ENCODE measurements at places on chromosomes 16 and 17.

DNA sequence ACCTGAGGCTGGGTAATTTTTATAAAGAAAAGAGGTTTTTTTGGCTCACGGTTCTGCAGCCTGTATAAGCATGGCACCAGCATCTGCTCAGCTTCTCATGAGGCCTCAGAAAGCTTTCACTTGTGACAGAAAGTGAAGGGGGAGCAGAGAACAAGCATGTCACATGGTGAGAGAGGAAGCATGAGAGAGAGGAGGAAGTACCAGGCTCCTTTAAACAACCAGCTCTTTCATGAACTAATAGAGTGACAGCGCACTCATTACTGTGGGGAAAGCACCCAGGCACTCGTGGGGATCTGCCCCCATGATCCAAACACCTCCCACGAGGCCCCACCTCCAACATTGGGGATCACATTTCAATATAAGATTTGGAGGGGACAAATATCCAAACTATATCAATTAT, 86.8 kb downstream of the USP32 start:
- no peak for DNase-seq

DNA sequence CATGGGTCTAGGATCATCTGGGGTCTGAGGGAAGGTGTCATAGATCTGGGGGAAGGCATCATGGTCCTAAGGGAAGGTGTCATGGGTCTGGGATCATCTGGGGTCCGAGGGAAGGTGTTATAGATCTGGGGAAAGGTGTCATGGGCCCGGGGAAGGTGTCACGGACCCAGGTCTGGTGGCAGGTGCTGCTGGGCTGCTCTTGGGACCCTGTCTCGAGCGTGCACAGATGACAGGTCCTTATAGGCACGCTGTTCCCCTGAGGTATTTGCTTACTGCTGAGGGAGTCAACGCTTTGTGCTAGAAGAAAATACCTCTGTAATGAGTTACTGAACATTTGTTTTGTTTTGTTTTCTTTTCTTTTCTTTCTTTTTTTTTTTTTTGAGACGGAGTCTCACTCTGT, 1.4 kb downstream of the RAB40C start:
- no peak for DNase-seq

DNA sequence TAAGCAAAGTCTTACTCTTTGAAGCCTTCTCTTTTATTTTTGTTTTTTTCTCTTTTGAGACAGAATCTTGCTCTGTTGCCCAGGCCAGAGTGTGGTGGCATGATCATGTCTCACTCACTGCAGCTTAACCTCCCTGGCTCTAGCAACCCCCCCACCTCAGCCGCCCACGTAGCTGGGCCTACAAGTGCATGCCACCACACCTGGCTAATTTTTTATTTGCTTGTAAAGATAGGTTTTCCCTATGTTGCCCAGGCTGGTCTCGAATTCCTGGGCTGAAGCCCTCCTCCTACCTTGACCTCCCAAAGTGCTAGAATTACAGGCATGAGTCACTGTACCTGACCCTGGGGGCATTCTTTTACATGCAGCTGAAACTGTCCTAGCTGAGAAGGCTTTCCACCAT, 154.7 kb downstream of the PRKCB start:
- no peak for DNase-seq

DNA sequence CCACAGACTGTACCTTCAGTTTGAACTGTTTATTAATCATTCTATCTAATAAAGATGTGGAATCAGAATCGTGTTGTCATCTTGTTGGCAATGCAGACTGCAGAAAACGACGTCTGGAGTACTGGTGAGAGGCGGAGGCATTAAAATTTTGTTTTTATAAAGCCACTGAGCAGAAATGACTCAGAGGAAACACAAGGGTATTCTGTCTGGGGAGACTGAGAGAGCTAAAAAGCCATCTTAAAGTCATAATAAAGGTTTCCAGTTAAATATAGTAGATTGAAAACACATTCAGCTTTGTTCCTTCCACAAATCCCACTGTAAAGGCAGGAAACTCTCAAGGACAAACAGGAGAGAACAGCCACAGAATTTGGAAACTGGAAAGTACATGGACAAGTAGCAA, 74.2 kb downstream of the CPPED1 start:
- no peak for DNase-seq

GRCh38 chr16:85036236-85037049, 8.8 kb downstream of the KIAA0513 start:
- DNase-seq, result no peak

DNA sequence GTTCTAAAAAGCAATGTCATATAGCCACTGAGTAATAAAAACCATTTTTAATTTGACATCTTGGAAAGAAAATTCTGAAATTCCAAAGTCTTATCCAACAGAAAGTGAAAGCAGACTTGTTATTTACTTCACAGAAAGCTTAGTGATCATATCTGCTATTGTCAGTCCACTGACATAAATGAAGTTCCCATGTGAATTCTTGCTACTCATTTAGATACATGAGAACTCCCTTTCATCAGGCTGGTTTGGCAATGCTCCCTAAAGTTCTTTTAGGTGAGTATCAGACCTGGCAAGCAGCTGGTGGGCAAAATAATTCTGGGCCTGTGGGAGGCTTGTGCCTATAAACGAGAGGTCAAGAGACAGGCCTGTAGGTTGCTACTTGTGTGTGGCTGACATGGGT, 23.4 kb downstream of the NME2 start:
- no peak for DNase-seq

- DNase-seq, result no peak
Measured at GRCh38 chr16:69169051-69169450, 17.9 kb upstream of the SNTB2 start.

- DNase-seq, result no peak
Measured at GRCh38 chr16:6827267-6827666, 505.4 kb upstream of the RBFOX1 start.

- DNase-seq, result no peak
Measured at GRCh38 chr17:41037853-41038350, 3.2 kb upstream of the KRTAP1-3 start.

GRCh38 chr17:12731839-12732238, 57.5 kb upstream of the ARHGAP44 start:
- DNase-seq, result no peak

DNA sequence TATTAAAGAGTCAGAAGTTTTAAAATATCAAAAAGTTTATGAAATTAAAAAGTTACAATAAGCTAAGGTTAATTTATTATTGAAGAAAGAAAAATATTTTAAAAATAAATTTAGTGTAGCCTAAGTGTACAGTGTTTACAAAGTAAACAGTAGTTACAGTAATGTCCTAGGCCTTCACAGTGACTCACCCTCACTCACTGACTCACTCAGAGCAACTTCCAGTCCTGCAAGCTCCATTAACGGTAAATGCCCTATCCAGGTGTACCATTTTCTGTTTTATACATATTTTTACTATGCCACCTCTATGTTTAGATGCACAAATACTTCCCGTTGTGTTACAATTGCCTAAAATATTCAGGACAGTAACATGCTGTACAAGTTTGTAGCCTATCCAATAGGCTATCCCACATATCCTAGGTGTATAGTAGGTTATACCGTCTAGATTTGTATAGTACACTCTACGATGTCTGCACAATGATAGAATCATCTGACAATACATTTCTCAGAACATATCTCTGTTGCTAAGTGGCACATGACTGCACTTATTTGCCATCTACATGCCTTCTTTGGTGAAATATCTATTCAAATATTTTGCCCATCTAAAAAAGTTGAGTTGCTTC, 67.2 kb upstream of the WSB1 start:
- no peak for DNase-seq

- DNase-seq, result no peak
Measured at GRCh38 chr16:53428681-53429080, 5.6 kb upstream of the RBL2 start.

DNA sequence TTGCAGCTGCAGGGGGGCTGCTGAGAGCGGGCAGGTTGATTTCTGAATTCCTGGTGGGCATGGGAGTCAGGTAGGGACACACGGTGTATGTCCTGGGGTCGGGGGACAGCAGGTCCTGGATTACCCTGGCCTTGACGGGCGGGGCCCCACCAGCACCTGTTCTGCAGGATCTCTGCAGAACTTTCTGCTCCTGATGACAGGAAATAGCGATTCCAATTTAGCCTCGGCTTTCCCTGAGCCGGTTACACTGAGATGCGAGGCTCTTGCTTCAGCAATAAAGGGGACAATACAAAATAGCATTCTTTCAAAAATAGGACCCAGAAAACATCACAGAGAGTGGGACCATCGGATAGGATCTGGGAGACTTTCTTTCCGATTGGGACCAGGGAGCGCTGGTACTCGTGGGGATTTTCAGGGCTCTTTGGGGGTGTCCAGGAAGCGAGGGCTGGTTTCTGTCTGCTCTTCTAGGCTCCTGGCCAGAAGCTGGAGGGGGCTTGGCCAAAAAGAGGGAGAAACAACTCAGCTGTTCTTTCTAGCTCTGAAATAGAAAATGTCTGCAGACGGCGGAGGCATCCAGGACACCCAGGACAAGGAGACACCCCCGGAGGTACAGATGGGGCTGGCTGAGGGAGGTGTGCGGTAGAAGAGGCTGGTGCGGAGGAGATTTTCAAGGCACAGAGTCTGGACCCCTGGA, 642 bp downstream of the ZNF205 start:
- no peak for DNase-seq

GRCh38 chr17:5877948-5878347, 192.2 kb upstream of the WSCD1 start:
- DNase-seq, result no peak

- DNase-seq, result no peak
Measured at GRCh38 chr17:38671939-38672720, 2.6 kb downstream of the EPOP start.

DNA sequence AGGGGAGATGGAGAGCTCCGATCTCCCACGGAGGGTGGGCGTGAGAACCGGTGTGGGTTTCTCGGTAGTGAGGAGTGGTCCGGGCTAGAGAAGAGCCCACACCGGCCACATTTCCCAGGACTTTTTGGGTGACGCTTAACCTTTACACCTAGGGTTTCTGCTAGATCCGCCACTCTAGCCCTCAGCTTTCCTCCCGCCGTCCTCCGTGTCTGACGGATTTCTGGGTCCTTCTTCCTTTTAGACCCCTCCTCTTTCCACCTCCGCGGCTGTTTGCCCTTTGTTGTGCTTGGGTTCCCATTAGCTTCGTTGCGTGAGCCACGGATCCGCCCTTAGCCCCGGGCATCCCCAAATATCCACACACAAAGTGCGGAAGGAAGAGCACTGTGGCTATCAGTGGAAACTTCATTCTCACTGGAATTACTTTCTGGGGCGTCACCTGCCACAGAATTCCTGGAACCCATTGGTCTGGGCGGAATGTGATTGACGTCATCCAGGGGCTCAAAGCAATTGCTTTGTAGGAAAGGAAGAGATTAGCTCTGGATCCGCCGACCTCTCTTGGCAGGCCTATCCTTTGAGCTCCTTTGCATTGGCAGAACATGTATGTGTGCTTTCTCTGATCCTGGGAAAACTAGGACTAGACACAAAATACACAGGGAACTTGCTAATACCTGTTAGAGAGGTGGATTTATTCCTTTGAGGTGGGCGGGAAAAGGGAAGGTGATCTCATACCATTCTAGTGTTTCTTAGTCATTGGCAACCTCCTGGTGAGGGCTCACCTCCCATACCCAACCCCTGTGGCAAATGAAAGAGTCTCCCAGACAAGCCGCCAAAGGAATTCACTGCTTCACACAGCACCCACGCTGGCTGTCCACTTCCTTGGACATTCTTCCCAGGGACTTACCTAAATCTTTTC, 654 bp downstream of the TNFAIP1 start:
- no peak for DNase-seq

GRCh38 chr16:10181196-10182162, 749 bp downstream of the GRIN2A start:
- no peak for DNase-seq

GRCh38 chr17:63399856-63400255, 46.2 kb downstream of the CYB561 start:
- DNase-seq, result no peak

GRCh38 chr17:31903401-31903800, 1.9 kb upstream of the UTP6 start:
- no peak for DNase-seq

GRCh38 chr17:30117675-30118081, 1.1 kb downstream of the NSRP1 start:
- DNase-seq, result no peak

DNA sequence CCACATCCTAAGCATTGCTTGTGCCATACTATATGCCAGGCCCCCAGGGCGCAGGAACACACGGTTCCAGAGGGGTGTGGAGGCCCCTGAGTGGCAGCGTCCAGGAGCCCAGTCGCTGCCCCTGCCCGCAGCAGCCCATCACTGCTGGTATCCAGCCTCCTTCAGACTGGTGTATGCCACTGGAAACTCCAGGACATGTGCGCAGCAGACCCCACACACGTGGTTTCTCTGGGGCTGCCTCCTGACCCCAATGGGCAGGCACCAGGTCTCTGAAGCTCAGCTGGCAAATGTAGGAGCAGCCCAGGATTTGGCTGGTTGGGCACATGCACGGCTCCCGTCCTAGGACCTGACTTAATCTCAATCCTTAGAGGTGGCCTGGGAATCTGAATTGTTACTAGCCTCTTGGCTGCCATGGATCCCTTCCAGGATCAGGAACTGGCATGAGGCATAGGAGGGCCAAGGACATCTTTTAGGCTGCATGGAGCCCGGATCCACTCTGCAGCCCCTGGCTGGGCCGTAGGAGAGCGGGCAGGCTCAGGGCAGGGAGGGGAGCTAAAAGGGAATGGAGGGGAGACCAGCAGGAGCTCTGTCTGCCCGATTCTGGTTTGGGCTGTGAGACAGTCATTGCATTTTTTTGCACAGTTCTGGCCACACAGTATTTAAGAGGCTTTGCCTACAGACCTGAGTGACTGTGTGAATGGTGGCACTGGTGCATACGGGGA, 62.3 kb downstream of the RAI1 start:
- DNase-seq, result no peak

DNA sequence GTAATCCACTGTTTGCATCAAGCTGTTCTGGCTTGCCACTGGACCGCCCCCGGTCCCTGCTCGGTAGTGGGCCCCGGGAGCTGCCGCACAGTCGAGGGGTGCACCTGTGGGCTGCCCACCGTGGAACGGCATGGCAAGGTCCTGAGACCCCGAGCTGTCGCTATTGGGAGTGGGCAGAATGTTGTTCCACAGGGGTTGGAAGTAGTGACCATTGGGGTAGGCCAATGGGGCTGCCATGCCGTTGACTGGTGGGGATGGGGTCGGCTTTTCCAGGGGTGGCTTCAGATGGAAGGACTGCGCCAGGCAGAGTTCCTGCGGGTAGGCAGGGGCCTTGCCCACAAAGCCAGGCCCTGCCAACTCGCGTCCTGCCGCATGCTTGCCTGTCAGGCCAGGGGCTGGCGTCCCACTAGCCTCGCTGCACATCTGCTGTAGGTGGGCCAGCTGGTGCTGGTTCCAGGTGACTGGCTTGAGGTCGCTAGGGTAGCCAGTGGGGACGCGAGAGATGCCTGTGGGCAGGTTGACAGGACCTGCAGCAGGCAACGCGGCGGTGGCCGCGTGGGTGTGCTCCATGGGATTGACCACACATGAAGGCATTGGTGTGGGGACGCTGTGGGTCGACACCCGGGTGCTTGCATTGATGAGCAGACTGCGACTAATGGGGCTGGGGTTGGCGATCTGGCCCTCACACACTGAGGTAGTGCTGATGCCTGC, 14.8 kb downstream of the TRAF4 start:
- no peak for DNase-seq

DNA sequence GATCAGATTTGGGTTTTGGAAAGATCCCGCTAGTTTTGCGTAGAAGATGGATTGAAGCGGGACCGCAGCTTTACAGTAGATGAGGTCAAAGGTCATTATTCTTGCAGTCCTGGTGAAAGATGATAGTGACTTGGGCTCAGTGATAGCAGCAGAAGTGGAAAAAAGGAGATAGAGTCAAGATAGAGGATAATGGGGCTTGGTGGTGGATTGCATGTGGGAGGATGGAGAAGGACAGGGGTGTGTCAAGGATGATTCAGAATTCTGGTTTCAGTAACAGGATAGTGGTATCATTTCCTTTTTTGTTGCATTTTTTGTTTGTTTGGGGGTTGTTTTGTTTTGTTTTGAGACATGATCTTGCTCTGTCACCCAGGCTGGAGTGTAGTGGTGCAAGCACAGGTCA, 28.7 kb downstream of the CHD9NB start:
- DNase-seq, result no peak
